ENCODE measurements at places on chromosomes 12 and 14.

GRCh38 chr12:6468283-6468575 lies 2.2 kb downstream of the VAMP1 start:
- DNase-seq: no peak

DNA sequence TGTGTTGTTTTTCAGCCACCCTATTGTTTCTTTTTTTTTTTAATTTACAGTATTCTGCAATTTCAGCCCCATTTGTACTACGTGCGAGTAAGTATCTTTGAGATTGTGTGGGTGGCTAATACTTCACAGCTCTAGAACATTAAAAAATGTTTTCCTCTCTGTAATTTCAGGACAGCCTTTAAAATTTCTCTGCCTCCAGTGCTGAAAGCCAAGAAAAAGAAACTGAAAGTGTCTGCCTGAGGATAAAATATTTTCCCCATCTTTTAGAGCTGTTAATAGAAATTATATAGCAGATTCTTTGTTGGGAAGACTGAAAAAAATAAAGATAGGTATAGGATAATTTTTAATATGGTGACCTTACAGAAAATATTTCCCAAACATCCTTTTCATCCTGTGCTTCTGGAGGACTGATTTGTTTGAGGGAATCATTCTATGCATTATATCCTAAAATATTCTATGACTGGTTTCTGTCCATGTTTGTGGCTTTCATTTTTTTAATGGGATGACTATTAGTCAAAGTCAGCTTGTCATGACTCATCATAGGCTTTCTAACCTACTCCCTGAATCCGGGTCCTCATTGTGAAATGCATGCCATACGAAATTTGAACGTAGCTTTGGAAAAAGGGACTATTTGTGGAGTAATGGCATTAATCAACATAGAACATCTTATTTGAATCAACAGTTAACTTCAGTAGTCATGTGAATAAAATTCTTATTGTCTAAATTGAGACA lies 10.8 kb upstream of the TCTN2 start:
- peak; percentile 34 for DNase-seq

- no peak for DNase-seq
Measured at GRCh38 chr12:3266638-3267037, 189.5 kb downstream of the TSPAN9 start.

DNA sequence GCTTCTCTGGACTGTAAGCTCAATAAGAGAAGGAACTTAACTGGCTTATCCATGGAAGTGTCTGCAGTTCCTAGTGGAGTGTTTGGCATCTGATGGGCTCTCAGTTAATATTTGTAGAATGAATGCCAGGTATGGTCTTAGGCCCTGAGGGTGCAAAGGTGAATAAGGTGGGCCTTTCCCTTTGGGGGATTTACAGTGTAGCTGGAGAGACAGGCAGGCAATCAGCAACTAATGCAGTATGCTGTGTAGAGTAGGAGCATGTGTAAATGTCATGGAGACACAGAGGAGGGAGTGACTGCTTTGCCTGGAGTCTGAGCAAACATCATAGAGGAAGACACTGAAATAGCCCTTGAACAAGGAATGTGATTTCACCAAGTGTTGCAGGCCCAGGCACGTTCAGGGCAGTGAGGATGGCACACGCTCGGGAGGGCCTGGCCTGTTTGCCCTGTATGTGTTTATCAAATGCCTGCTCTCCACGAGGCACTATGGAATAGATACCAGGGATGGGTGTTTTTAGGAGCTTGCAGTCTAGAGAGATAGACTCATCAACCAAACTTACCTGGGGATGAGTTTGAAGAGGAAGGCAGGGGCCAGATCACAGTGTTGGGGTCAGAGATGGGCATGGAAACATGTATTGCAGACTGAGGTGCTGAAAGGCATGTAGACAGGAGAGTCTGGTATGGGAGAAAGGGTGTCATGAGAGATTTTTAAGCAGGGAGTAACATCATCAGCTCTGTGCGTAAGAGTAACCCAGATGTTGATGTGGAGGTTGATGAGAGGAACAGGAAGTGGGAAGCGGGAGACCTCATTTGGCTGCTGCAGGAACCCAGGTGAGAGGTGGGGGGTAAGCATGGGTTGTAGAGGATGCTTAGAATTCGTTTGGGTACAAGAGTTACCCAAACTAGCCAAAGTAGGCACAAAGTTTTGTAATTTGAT lies 54.1 kb downstream of the PLXNC1 start:
- no peak for DNase-seq

DNA sequence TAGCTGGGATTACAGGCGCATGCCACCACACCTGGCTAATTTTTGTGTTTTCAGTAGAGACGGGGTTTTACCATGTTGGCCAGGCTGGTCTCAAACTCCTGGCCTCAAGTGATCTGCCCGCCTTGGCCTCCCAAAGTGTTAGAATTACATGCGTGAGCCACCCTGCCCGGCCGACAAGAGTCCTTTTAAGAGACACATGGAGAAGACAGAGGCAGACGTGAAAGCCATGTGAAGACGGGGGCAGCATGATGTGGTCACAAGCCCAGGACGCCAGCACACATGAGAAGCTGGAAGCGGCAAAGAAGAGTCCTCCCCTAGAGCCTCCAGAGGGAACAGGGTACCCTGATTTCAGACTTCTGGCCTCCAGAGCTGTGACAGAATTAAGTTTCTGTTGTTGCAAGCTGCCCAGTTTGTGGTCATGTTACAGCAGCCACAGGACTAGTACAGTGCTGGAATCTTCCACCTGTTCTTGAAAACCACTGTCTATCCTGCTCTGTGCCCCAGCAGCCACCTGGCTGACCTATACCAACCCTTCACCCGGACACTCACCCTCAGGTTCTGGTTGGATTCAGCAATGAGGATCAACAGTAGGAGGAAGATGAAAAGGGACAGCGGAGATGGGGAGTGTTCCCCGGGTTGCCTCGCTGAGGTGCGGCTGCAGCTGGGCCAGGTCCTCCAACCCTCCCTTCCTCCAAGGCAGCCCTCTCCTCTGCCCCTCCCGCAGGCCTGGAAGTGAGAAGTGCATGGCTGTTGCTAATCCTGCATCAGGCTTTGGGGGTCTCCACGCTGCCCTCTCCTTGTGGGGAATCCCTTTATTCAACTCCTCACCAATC lies 16.9 kb downstream of the VPS37B start:
- DNase-seq: no peak

DNA sequence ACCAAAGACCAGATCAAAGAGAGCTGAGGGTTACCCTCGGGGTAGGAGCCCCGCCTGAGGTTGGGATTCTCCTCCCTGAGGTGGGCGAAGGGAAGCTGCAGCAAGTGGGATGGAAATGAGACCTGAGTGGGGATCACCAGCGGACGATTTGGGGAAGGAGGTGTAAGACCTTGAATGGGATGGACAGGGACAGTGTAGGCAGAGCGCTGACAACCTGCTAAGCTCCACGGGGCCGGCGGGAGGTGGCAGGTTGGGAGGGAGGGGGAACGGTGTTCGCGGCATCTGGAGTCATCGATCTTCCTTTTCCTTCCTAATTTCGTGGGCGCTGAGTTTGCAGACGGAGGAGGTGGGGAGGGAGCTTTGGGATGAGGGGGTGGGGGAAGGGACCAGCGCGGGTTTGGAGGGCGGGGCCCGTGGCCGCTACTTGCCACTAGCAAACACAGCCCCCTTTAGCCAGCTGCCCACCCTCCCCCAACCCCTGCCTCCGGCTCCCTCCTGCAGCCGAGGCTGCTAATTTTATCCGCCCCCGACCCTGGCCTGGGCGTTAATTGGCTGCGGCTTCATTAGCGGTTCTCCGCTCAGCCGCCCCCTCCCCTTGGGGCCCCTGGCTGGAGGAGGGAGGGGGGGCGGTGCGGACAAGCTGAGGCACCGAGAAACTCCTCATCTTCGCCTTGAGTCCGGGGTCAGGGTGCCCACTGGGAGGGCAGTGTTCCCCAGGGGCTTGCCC lies 2.8 kb upstream of the SHMT2 start:
- no peak for DNase-seq

DNA sequence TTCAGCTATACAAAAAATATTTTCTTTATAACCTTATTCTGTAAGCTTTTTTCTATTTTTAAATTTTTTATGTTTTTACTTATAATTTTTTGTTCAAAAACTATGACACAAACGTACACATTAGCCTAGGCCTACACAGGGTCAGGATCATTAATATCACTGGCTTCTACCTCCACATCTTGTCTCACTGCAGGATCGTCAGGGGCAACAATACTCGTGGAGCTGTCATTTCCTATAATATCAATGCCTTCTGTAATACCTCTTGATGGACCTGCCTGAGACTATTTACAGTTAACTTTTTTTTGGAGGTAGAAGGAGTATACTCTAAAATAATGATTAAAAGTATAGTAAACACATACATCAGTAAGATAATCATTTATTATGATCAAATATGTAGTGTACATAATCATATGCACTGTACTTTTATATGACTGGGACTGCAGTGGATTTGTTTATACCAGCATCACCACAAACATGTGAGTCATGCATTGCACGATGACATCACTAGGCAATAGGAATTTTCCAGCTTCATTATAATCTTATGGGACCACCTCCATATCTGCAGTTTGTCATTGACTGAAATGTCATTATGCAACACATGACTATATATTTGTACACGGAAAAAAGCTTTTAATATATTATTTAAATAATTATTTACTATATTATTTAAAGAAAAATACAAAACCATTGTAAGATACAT lies 18.5 kb upstream of the PMCH start:
- DNase-seq: peak; percentile 27

- DNase-seq: no peak
Measured at GRCh38 chr14:37340353-37340752, 142.6 kb downstream of the MIPOL1 start.

DNA sequence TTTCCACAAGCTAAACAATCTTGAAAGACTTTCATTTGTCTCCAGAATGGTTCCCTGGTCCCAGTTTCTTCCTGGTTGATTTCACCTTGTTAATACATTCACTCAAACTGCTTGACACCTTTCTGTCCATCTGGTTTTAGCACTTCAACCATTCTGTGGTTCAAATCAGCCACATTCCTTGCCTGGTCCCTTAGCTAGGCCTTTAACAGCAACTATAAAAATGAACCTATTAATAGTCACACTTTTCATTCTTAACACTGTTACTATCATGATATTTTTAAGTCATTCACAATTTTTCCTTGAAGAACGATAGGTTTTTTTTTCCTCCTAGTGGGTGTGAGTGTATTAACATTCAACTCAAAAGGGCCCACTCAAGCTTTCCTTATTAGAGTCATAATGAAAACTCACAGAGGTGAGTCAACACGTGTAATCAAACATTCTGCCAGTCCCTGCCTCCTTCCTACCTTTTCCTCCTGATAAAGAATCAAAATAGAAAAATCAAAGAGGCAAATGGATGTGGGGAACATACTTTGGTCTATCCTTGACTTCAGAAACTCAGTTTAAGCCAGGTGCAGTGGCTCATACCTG lies 34.4 kb upstream of the CCNT1 start:
- DNase-seq: no peak

GRCh38 chr12:85626001-85626783 lies 210.0 kb downstream of the RASSF9 start:
- peak; percentile 27 for DNase-seq

DNA sequence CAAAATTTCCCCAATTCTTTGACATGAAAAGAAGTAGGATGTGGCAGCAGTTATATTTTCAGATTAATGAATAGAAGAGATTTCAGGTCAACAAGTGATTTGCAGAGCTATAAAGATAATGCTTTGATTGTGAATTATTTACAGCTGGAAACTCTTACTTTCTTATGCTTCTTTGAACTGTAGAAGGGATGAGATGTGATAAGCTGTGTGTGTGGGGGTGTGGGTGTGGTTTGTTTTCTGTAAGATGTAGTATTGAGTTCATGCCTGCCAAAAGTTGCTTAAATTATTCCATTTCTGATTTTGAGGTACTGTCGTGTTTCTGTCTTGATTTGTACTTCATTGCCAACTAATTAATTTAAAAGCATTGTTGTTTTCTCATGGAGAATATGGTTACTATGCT lies 22.7 kb downstream of the AEBP2 start:
- DNase-seq: no peak

DNA sequence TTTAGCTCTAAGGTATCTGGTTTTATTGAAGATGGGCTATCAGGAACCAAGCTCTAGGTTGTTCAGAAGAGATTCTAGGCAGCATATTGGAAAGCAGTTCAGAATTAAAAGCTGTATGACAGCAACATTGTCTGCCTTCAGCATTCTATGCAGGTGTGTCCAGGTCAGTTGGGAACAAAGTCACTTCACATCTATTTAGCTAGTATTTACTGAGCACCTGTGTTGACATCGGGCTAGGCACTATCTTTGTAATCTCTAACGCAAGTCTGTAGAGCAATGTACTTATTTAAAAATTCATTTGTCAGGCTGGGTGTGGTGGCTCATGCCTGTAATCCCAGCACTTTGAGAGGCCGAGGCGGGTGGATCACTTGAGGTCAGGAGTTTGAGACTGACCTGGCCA lies 6.8 kb upstream of the EID3 start:
- DNase-seq: no peak

- DNase-seq: no peak
Measured at GRCh38 chr12:130081117-130081805, 81.0 kb upstream of the FZD10 start.

DNA sequence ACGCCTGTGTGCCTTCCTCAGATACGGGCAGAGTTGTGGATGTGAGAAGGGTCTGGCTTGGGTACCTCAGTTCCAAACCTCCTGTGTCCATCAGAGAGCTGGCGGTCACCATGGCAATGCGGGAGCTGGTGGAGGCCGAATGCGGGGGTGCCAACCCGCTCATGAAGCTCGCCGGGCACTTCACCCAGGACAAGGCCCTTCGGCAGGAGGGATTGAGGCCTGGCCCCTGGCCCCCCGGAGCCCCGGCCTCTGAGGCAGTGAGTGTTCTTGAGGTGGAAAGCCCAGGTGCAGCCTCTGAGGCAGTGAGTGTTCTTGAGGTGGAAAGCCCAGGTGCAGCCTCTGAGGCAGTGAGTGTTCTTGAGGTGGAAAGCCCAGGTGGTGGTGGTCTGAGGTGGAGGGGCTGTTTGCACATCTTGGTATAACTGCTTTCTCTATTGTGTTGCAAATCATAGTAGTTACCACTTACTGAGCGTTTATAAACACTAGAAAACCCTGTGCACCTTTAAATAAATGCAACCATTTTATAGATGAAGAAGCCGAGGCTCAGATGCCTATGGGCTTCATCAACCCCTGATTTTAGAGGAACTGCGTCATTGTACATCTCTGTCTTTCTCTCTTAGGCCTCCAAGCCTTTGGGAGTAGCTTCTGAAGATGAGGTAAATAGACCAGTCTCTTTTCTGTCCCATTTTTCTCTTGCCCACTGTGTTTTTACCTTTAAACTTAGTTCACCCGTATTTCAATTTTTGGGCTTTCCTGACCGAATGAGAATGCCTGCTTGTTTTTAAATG lies 976 bp downstream of the PEX5 start:
- no peak for DNase-seq

- no peak for DNase-seq
Measured at GRCh38 chr12:26627335-26627734, 205.7 kb downstream of the ITPR2 start.

DNA sequence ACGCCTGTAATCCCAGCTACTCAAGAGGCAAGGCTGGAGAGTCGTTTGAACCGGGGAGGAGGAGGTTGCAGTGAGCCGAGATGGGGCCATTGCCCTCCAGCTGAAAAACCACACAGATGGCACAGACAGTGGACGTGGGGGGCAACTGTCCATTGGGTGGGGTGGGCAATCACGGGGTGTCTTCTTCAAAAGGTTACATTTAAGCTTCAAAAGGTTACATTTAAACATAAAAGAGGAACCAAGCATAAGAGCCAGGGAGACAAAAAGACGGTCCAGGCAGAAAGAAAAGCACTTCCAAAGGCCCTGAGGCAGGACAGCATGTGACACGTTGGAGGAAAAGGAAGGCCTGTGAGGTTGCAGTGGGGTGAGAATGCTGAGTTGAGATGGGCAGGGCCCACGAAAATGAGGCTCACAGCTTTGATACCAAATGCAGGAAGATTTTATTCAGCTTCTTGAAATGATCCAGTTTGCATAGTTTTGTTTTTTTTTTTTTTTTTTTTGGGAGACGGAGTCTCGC lies 10.7 kb downstream of the SCARB1 start:
- DNase-seq: no peak

- peak; percentile 80 for DNase-seq
Measured at GRCh38 chr12:112409064-112409905, at the start of gene RPL6. Gene RPL6 (minus strand): TSS chr12:112409605. CDS start chr12:112408656, 949 bp downstream.

Measured in AG04450 (cell line).